ENCODE measurements at places on chromosomes 12 and 14.

DNA sequence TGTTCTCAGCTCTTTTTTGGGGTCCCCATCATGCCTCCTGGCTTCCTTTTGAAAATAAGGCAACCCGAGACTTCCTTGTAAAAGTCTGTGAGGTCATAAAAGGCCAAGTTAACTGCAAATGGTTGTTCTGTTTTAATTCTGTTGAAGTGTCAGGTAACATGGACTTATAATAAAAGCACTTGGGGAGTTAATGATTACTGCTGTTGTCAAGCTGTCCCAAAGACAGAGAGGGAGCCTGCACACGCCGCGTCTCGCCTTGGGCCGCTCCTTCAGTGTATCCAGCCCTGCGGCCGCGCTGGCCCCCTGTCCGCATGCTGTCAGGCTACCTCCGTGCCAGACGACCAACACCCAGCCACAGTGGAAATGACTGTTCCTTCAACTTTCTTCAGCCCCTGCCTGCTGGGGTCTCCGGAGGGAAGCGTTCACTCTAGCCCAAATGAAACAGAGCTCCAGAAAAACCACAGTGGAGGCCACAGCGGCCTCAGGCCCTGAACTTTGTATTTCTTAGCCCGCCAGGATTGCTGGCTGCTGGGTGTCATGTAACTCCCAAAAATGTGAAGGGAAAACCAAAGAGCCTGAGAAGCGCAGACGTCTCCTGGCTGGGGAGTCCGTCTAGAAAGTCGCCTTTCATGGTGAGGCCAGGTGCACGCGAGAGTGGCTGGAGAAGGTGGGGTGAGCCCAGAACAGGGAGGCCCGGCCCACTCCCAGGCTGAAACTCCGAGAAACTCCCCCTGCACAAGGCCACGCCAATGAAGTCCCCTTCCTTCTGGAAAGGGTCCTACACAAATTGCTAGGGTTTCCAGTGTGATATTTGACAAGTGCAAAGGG lies 189.1 kb downstream of the ZFP36L1 start:
- no peak for DNase-seq

- DNase-seq, result no peak
Observed at GRCh38 chr12:42568952-42569915, 20.3 kb downstream of the PRICKLE1 start.

DNA sequence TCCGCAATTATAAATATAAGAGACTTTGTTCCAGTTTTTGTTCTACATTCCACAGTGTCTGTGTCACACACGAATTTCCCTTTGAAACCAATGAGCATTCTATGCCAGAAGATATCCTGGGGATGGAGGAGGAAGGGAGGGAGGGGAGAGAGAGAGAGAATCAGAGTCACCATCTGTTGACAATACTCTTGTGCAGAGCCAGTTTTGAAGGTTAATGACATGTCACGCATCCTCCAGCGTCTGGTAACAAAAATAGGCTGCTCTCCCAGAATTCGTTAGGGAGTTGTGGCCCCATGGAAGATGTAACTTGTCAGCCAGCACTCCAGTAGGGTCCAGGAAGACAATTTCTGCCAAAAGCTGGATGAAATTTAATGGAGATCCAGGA lies 213.5 kb upstream of the KRR1 start:
- no peak for DNase-seq

DNA sequence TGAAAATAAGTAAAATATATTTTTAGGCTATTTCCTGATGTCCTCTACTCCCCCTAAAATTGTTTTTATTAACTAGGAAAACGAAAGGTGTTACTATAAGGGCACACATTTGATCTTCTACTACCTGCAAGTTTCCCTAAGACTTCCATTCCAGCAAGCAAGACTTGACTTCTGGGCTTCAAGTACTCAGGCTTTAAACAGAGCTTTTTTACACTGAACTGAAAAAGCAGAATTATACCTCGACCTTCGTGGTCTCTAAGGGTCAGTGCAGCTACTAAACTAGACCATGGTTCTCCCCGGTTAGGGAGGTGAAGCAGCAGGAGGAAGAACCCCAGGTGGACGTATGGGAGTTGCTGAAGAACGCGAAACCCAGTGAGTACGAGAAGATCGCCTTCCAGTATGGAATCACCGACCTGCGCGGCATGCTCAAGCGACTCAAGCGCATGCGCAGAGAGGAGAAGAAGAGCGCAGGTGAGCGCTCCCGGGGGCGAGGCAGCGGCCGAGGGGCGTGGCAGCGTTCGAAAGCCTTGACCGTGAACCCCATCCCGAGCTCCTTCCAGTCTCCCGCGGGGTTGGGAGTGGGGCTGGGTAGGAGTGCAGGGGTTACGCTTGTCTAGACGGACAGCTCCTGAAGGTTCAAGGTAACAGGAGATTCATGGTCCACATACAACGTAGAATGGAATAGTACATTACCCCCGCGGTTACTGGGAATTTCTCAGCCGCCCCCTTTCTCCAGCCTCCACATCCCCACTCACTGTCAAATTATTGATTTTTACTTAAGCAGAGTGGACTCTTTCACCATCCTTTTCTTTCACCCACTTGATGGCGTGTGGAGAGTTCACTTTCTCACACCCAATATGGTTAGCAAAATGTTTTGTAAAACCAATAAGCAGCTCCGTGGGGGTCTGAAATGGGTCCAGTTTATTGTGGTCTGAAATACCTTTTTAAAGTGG lies 47.6 kb downstream of the MYBPC1 start:
- no peak for DNase-seq

GRCh38 chr14:51822499-51822898 lies 37.9 kb upstream of the GNG2 start:
- no peak for DNase-seq

- no peak for DNase-seq
Observed at GRCh38 chr12:50569876-50570275, 65.1 kb downstream of the DIP2B start.

DNA sequence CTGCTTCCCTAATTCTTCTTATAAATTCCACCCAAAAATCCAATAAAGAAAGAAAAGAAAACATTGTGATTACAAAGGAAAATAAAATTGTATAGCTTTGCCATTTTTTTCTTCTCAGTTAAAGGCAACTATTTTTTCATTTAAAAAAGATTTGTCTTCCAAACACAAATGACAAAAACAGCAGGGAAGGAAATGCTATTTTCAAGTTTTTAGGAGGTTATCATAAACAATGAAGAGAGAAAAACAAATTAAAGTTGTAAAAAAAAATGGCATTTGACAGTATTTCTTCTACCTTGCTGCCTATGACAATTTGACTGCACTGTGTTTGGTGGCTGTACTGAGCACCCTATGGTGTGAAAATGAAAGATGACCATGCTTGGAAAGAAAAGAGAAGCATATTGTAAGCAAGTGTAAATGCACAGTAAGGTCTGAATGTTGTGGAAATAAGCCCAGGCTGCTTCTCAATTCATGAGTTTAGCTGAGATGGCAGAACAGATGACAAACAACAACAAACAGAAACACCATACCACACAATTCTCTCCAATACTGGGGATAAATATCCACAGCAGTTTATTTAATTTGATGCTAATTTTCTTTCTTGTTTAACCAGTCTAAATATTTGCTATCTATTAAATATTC lies 109.8 kb downstream of the PRKD1 start:
- DNase-seq, result no peak

- no peak for DNase-seq
Observed at GRCh38 chr12:53224061-53224896, 7.7 kb downstream of the RARG start.

GRCh38 chr12:101696251-101697196 lies 916 bp upstream of the CHPT1 start:
- peak; percentile 79 for DNase-seq

- DNase-seq, result no peak
Observed at GRCh38 chr14:103931422-103931821, 3.2 kb downstream of the TDRD9 start.

- DNase-seq, result no peak
Observed at GRCh38 chr14:21093769-21094681, 4.4 kb downstream of the ZNF219 start.

- DNase-seq, result no peak
Observed at GRCh38 chr12:112848972-112849371, 57.4 kb downstream of the RPH3A start.

DNA sequence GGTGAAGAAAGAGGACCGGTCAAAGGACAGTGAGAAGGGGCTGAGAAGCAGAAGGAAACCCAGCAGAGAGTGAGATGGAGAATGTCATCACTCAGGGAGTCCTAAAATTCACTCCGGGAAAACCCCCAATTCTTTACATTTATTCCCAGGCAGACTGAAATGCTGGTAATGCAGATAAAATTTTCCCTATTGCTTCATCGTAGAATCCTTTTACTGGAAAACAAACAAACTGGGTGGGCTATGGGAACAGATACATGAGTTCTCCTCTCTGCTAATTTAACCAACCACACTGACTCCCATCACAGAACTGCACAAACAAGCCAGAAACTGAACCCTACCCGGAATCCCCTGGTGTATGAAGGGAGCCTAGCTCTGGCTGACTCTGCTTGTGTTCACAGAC lies 20.9 kb downstream of the HEBP1 start:
- DNase-seq, result no peak

- DNase-seq, result no peak
Observed at GRCh38 chr14:66135831-66136230, 350.3 kb upstream of the CCDC196 start.

- DNase-seq, result no peak
Observed at GRCh38 chr12:38838056-38838850, 67.1 kb downstream of the CPNE8 start.
